GM18507 (cell line): ENCODE measurements at places on chromosomes 1 and 21.
A peak's percentile ranks its signal among the peaks of the same experiment; 100 is the strongest.

DNA sequence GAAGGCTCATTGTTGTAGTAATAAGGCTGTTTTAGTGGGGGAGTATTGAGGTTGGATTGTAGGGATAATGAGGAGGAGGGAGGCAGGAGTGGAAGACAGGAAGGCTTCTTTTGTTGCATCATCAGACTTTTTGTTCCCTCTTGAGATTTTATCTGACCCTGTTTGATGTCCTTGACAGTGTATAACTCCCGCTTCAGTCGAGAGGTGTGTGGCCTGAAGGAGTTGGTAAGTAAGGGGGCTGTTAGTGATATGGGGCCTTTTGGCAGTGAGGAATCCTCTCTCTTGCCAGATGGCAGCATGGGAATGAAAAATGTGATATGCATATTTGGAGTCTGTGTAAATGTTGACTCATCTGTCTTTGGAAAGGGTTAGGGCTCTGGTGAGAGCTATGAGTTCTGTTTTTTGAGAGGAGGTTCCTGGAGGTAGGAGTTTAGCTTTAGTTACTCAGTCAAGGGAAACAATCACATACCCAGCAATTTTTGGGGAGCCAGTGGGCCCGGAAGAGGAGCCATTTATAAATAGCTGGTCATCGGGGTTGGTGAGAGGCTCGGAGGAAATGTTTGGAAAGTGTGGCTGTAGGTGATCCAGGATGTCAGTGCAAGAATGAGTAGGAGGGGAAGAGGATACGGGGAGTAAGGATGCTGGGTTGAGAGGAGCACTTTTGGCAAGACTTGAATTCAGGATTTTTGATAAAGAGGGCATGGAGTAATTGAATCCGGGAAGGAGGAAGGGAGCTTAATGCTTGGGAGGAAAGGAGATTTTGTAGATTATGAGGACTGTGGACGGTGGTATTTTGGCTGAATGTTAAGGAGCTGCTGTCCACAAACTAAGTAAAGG lies 136.7 kb upstream of the ETV3 start:
- no peak for DNase-seq

- no peak for DNase-seq
Measured at GRCh38 chr1:34828611-34829010, 30.9 kb downstream of the SMIM12 start.

GRCh38 chr1:184593597-184593996 lies 161.1 kb downstream of the EDEM3 start:
- DNase-seq: no peak

DNA sequence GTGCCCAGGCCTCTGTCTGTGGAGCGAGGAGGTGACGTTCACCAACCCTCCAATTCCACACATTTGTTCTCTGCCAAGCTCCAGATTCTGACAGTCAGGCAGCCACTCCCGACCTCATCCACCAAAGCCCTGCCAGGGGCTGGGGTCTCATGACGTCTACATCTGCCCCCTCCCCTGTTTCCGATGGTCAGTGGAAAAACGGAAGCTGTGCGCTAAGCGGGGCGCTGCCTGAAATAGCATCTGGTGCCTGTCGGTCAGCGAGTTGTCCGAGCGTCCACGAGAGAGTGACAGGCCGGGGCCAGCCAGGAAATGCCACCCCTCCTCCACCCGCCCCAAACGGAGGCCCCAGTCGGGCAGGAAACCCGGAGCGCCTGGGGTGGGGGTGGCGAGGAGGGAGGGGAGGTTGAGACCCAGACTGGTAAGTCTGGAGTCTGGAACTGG lies 3.2 kb upstream of the TAL1 start:
- no peak for DNase-seq

GRCh38 chr1:225454733-225455132 lies 26.9 kb upstream of the LBR start:
- no peak for DNase-seq

DNA sequence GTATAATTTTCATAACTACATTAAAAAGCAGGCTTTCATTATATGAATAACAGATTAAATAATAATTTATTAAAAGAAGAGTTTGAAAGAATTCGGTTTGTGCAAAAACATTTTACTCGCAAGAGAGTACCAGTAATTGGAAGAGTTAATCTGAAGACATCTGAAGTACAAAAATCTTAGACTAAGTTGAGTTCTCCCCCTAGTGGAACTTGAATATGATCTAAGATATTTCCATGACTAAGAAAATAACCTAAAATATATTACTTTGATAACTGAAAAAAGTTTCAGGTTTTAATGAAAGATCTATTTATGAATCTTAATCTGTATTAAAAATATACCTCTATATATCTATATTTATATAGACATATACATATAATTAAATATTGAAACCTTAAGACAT lies 112.5 kb upstream of the GFI1 start:
- DNase-seq: no peak

DNA sequence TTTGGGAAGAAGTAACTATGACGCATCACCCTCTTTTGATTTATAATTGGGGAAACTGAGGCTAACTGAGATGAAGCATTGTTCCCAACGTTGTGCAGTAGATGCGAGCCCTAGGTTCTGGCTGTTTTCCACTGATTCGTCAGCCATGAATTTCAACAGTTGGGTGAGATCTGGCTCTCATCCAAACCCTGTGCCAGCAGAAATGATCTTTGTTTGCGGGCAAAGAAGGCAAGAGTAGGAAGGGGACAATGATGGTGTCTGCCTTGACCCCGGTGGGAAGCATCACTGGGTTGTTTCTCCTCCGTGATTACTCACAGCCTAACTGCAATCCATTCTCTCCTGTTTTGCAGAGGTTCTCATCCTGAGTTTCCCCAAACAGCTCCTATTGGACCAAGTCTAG lies 142.3 kb downstream of the MIS18A start:
- DNase-seq: no peak

DNA sequence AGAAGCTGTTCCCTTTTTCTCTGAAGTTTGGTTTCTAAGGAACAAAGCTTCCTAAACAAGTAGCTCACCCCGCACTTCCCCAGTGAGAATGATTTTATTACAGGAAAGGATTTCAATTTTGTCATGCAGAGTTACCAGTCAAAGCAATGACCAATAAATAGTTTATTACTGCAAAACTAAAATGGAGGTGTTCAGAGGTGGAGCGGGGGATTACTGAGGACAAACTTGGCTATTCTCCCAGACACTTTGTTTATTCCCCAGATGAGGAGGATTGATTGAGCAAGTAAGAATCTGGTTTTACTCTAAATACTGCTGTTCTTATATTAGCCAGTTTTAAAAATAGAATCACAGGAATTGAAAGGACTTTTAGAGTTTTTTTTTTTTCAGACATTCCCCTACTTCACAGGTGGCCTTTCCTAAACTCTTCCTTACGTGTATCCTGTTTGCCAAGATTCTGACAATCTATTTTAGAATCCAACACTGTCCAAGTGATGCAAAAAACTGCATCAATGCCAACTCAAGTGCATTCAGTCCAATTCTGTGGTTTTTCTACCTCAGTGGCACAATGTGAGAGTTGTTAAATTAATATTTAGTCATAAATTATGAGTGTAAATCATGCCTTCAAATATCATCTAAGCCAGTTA lies 136.1 kb downstream of the TNFSF18 start:
- DNase-seq: no peak

GRCh38 chr21:44379515-44379848 lies 26.1 kb downstream of the TRPM2 start:
- no peak for DNase-seq

- no peak for DNase-seq
Measured at GRCh38 chr1:34851431-34852105, 8.0 kb downstream of the SMIM12 start.

GRCh38 chr1:238672262-238672661 lies 714.1 kb upstream of the CHRM3 start:
- DNase-seq: no peak

GRCh38 chr1:205375835-205376545 lies 19.3 kb upstream of the KLHDC8A start:
- no peak for DNase-seq

DNA sequence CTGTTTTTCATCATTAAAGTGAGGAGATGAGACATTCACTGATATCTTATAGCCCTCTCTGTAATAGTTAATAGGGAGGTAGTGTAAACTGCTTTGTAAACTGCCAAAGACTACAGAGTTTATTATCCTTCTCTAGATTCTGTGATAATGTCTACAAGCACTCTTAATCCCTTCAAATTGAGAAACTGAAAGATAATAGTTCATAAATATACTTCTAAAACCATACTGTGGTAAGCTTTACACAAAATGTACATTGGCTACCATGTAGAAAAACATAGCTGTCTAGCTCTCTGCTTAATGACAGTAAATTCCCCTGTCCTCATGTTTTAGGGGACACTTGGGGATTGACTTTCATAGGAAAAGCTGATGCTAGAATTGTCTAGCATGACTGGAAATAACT lies 39.6 kb downstream of the CXADR start:
- no peak for DNase-seq

- DNase-seq: no peak
Measured at GRCh38 chr1:68379085-68379478, 70.7 kb downstream of the RPE65 start.

DNA sequence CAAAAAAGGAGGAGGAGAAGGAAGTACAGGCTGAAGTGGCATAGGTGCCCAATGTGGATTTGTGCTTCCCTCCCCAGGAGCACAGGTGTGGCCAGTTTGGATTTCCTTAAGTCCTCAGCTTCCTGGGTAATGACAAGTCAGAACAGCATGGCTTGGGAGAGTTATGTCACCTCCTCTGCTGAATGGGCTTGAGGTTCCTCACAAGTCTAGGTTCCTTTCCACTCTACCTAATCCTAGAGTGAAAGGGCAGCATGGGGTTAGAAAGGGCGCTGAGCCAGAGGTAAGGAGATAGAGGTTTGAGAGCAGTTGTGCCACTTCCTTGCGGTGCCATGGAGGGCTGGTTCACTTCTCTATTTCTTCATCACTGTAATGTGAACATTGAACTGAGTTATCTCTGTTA lies 35.5 kb upstream of the IL20 start:
- no peak for DNase-seq

- no peak for DNase-seq
Measured at GRCh38 chr1:86227026-86227425, 70.5 kb upstream of the COL24A1 start.

DNA sequence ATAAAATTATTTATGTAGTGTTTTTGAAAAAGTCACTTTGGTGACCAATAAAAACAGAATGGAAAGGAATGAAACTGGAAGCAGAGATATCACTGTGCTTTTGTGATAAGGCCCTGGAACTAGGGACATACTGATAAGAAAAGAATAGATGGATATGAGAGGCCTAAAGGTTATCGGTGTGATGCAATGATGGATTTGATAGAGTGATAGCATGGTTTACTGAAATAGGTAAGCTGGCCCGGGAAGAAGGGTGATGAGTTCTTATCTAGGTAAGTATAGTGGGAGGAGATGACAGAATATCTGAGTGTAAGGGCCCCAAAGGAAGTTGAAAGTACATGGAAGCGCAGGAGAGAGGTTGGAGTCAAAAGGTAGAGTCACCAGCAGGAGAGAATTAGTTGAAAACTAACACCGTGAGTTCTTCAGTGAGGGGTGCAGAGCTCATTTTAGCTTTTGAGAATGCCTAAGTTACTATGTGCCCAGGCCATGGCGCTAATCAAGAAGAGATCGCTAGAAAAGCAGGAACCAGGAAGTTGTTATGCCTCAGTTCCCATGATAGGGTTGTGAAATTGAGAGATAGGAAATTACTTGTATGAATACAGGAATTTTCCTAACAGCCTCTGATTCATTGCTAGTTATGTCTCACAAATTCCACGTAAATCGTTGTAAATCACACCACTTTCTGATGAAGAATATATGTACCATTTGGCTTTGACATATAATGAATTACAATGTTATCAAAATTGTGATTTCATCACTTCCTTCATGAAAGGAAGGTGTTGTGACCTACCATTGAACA lies 115.3 kb downstream of the PLA2G4A start:
- DNase-seq: no peak

- no peak for DNase-seq
Measured at GRCh38 chr1:24920533-24920925, 9.5 kb downstream of the RUNX3 start.

- DNase-seq: peak; percentile 55
Measured at GRCh38 chr1:209755926-209756614, at the start of gene TRAF3IP3. Gene TRAF3IP3, plus strand, starts transcription at chr1:209756053. Its CDS starts 3,987 bp downstream, at chr1:209760040.

GRCh38 chr1:169347688-169348382 lies 19.8 kb downstream of the NME7 start:
- DNase-seq: no peak

DNA sequence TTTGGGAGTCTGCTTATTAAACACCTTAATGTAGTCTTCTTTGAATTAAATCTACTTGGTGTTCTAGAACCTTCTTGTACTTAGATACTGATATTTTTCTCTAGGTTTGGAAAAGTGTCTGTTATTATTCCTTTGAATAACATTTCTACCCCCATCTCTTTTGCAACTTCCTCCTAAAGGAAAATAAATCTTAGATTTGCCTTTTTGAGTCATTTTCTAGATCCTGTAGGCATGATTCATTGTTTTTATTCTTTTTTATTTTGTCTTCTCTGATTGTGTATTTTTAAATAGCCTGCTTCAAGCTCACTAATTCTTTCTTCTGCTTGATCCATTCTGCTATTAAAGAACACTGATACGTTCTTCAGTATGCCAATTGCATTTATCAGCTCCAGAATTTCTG lies 155.9 kb upstream of the NEGR1 start:
- no peak for DNase-seq

DNA sequence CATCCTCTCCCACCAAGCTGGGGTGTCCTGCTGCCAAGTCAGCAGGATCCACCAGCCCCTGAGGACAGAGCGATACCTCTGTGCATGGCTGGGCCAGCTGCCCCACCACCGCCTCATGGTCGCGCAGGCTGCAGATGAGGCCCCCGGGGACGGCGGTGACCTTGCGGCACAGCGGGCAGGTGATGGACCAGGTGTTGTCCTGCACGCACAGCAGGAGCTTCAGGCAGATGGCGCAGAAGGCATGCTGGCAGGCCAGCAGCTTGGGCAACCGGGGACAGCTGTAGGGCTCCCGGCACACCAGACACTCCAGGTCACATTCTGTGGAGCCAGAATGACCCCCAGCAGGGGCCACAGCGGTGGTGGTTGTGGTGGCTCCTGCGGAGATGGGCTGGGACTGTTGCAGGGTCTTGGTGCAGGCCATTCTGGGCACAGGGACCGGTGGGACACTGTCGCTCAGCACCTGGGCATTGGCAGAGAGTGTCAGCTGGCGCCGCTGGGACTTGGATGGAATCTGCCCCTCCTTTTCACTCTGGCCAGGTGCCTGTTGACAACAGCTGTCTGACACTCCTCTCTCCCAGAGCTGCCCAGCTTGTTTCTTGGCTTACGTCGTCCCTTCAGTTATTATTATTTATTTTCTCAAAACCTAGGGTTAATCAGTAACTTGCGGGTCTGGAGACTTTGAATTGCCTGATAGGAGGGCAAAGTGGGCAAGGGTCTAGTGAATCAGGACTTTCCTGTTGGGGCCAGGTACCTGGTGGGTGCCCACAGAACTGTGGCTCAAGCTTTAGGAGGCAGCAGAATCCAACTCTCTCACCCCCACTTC lies at the start of gene RNF186:
Gene RNF186, minus strand, starts transcription at position 603 of the 823 bp plus-strand sequence. Its CDS starts 182 bp downstream, at position 421.
- no peak for DNase-seq

GRCh38 chr1:239392271-239392670 lies 5.9 kb downstream of the CHRM3 start:
- no peak for DNase-seq

DNA sequence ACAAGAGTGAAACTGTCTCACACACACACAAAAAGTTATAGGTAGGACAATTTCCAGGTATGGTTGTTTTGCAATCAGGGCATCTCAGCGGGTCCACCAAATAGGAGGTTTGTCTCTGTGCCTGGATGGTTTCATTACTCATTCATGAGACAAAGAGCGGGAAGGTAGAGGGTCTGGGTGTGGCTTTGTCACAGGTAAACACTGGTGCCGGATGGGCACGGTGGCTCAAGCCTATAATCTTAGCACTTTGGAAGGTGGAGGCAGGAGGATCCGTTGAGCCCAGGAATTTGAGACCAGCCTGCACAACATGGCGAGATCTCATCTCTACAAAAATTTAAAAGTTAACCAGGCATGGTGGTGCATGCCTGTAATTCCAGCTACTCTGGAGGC lies 16.3 kb upstream of the ERVH48-1 start:
- no peak for DNase-seq
